NCI-H1105 treated with DMSO at 0.1 percent for 48 hours (cell line): ENCODE measurements at places on chromosomes 4 and X.

DNA sequence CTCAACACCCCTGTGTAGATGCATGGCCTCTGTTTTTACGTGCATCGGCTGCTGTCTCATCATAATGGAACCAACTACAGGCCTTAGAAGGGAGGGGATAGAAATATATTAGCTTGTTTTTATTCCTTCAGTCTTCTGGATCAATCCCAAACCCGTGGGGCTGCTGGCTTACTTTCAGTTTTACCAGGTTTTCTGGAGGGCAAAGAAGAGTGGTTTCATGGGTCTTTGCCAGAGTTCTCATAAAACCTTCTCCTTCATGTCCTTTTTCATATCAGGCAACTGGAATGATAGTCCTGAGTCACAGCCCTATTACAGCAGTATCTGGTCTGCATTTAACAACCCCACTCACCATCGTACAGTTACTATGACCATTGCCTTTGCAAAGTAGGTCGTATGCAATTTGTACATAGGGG, 34.6 kb downstream of the PPP2R2C start:
- DNase-seq, result no peak

GRCh38 chr4:75722417-75722816, 2.0 kb upstream of the USO1 start:
- no peak for DNase-seq

- DNase-seq, result no peak
Measured at GRCh38 chr4:112170451-112170993, 25.3 kb downstream of the FAM241A start.

DNA sequence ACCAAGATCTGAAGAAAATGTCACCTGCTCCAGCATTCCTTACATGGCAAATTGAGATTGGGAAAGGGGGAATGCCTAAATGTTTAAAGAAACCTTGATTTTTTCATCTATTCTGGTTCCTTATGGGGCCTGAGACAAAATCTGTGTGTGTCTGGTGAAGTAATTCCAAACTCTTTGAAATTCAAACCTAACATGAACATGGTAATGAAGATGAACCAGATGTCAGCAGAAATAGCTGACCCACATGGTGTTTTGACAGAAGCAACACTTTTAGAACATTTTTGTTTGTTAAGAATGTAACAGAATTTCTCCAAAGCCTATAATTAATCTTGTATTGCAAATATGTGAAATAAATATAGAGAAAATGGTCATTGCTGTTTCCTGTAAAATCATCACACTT, 133.0 kb downstream of the PARM1 start:
- peak; percentile 20 for DNase-seq

GRCh38 chr4:153204728-153205648, 745 bp downstream of the TRIM2 start:
- DNase-seq, result no peak

DNA sequence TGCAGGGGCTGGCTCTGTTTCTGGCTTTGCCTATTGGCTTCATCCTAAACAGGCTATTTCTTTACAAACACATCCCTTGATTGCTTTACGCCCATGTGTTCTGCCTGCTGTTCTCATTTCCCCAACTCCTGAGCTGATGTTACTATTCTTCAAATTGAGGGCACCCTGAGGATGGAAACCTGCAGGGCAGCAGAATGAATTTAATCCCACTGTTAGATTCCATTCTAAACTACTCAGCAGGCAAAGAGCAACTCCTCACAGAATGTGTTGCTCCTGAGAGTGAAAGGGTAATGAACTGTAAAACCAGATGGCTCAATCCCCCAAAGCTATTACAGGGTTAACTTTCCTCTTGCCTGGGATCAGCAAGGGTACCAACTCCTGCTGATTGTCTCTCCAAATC, 75.7 kb downstream of the ANKRD50 start:
- no peak for DNase-seq

DNA sequence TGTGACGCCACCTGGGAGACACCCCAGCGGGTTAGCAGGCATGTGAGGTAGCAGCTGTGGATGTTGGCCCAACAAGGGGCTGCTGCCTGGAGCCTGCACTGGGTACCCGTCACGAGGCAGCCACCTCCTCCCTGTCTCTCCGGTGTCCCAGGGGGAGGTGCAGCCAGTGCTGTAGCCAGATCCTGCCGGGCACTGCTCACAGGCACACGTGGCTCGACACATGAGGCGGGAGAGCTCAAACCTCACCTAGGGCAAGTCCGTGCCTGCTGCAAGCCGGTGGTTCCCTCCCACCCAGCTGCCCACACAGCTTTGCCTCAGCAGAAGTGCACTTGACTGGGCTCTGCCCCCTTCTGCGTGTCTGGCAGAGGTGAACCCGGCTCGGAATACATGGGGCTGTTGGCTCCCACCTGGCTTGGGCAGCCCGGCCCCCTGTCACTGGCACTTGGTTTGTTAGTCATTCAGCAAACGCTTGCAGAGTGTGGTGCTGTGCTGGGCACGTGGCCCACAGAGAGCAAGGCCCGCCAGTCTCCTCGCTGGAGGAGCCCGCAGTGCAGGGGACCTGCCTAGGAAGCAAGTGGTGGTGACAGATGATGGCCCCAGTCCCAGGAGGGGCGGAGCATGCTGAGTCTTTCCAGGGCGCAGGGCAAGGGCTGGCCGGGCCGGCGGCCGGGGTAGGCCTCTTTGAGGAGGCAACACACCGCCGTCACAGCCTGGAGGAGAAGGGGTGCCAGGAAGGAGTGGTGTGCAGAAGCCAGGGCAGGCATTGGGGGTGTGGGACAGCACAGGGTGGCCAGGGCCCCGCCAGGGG, 10.1 kb upstream of the SH3TC1 start:
- DNase-seq, result peak; percentile 93

GRCh38 chr4:5660185-5660584, 48.2 kb downstream of the EVC2 start:
- no peak for DNase-seq

DNA sequence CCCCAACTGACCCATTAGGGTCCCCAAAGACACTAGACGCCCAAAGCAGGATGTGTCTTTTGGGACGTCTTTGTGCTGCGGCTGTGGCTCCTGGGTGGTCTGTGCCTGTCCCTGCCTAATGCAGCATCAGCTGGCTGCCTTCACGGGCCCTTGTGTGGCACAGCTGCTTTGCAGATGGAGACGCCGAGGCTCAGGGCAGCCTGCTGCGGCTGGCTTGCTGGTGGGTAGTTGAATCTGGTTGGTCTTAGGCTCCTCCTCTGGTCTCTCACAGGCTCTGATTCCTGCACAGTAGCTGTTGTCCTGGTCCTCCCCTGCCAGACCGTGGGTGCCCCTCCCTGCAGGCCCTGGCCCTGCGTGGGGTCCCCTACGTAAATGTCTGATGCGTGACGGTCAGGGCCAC, 8.1 kb downstream of the CPZ start:
- DNase-seq, result no peak

DNA sequence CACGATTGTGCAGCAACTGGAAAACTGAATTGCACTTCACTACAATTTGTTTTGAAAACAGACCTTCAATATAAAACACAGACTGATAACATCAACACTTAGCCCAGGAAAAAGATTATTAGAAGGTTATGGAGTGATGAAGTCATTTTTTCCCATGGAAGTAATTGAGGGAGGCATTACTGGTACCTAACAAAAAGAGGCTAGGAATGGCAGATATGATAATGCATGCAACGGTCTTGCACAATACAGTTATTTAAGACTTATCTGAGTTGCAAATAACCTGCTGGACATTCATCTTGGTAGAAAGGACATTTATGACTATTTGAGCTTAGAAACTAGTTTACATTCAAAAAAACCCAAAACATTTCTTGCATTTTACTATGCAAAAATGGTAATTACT, 1031.9 kb downstream of the FAT4 start:
- no peak for DNase-seq

DNA sequence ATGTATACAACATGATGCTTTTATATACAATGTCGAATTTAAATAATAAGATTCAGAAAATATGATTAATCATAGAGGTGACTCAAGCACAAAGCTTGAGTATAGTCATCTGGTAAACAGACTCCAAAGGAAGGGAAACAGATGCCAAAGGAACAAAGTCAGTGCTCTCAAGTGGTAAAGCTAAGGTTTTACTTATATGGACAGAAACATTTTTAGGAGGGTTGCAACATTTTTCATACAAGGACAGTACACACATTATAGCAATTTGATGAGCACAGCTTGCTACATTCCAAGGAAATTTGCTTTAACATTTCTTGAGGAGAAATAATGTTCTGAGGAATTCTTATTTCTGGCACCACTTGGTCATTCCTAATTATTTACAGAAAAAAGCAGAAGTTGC, 333.4 kb upstream of the AADAT start:
- no peak for DNase-seq

- no peak for DNase-seq
Measured at GRCh38 chrX:9151772-9152307, 117.9 kb upstream of the FAM9B start.

DNA sequence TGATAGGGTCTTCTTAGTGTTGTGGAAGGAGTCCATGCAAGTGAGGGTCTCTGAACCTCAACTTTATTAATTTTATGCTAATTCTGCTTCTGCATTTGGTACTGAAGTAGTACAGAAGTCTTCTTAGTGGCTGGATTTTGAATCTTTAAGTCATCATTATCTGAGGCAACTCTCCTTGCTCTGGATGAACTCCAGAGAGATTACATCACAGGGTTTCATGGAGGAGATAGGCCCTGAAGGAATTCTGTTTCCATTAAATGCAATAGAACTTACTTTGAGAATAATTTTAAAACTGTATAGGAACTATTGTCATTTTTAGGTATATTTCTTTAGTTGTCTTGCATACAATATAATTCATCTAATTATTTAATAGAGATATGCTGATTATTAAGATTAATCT, 451.2 kb downstream of the FAT4 start:
- no peak for DNase-seq

GRCh38 chr4:36292556-36293188, 11.3 kb downstream of the DTHD1 start:
- DNase-seq, result peak; percentile 71

GRCh38 chrX:108224218-108224617, 132.6 kb downstream of the ATG4A start:
- DNase-seq, result no peak

DNA sequence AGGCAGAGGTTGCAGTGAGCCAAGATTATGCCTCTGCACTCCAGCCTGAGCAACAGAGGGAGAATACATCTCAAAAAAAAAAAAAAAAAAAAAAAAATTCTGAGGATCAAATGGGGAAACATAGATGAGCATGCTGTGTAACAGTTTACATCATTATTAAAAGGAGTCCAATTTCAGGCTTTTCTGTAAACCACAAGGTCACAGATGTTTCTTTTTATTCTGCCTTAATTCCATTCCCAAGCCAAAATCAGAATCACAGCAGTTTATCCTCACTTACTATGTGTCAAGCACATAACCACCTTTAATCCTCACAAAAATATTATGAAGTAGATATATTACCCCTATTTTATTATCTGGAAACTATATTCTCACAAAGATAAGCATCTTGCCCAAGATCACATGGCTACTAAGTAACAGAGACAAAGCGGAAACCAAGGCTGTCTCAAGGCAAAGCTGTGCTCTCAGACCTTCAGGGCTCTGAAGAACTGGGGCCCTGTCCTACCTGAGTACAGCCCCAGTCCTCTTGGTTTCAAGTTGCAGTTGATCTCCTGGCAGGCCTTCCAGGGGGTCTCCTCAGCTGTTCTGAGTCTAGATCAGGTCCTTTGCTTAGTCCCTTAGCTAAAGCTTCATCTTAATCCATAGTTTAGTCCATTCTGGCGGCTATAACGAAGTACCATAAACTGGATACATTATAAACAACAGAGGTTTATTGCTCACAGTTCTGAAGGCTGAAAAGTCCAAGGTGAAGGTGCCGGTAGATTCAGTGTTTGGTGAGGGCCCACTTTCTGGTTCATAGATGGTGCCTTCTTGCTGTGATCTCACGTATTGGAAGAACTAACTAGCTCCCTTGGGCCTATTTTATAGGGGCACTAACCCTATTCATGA, 141.3 kb downstream of the PALLD start:
- DNase-seq, result no peak

- DNase-seq, result no peak
Measured at GRCh38 chr4:187612301-187612700, 383.3 kb upstream of the ZFP42 start.

DNA sequence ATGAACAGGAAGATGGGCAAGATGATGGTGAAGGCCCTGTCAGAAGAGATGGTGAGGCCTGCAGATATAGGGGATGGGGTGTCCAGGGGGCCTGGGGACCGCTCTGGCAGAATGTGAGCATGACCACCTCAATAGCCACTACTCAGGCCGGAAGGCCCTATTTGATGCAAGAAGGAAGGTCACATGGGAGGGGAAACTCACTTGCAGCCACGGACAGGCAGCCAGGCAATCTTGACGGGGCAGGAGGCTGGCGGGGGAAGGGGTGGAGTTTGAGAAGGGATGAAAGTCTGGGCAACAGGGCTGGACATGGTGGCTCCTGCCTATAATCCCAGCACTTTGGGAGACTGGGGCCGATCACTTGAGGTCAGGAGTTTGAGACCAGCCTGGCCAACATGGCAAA, 8.8 kb downstream of the SASH3 start:
- DNase-seq, result no peak

GRCh38 chr4:23373261-23373660, 516.6 kb downstream of the PPARGC1A start:
- DNase-seq, result no peak

GRCh38 chrX:1334854-1335253, 1.7 kb upstream of the IL3RA start:
- DNase-seq, result no peak

GRCh38 chr4:150625033-150625432, 43.1 kb downstream of the MAB21L2 start:
- DNase-seq, result no peak

DNA sequence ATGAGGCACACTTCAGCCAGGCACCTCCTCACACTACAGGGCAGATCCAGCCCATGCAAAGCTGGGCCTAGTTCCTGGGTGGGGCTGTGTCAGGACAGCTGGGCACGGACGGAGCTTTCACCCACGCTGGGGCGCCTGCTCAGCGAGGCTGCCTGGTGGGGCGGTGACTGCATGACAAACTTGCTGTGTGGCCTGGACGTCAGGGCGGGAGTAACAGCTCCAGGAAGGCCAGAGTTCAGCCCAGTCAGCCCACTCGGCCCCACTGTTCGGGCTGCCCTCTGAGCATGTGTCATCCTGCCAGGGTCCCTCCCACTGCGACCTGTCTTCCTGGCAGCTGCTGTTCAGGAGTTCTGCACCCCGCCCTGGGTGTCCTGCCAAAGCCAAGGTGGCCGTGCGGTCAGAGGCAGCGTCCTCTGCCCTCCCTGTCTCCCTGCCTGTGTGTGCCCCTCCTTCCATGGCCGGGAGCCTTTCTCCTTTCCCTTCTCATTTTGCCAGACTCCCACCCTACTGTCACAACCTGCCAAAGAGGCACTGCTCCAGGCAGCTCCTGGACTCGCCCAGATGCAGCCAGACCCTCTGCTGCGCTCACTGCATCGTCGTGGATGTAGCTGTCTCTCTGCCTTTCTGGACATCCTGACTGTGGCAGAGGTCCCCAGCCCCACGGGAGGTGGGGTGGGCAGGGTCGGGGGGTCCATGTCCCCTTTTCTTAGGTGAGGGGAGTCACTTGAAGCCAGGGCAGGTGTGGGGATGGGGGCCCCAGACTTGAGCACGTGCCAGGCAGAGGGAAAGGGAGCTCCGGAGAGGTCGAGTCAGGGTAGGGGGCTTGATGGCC, 33.0 kb upstream of the KIAA0232 start:
- DNase-seq, result no peak

GRCh38 chr4:137812258-137812657, 280.0 kb upstream of the PCDH18 start:
- no peak for DNase-seq
